Activated B cell treated with CpG ODN at 0.5 μM for 24 hours (primary cell): ENCODE measurements at places on chromosomes 12 and 14. TPM values are rescaled to one million over a fixed set of nuclear protein-coding genes. Genes with fewer than 3 reads are reported as not detected.

GRCh38 chr12:58712976-58713375 is 207.3 kb downstream of the LRIG3 start:
- no peak overlapping the region for H3K27ac ChIP-seq
- H3K36me3 ChIP-seq = no peaks in the 10 kb centered on the region
- H3K4me3 ChIP-seq = no peak overlapping the region
- no peaks in the 10 kb centered on the region for H3K4me1 ChIP-seq
- no peak for DNase-seq

DNA sequence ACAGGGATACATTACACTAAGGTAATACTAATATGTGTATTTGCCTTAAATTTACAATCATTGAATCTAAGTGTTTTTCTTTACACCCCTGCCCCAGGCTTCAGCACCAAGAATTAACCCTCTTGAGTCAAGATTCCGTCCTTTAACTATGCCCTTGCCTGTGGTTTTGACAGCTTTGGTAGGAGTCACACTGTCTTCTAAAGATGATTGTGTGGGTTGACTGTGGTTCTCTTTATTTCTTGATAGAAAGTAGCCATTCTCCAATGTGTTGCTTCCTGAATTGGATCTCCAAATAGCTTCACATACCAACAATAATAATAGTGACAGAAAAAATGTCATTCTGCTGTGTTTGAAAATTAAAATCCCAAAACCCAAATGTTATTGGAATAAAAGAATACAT is 3.6 kb downstream of the CLEC7A start:
- peaks cover 22% of the 10 kb centered on the region for H3K4me1 ChIP-seq
- H3K27ac ChIP-seq = no peak overlapping the region
- no peak for DNase-seq
- no peak overlapping the region for H3K4me3 ChIP-seq

Gene C1S
- total RNA-seq = 0.71 and 1.6 TPM in 2 replicates

Gene TTLL5
- total RNA-seq = 37.9 and 39.1 TPM in 2 replicates

Gene SMCO3
- total RNA-seq = not detected in 2 replicates
